ENCODE measurements at places on chromosomes 16 and 17. TPM values are rescaled to one million over a fixed set of nuclear protein-coding genes. Genes with fewer than 3 reads are reported as not detected.

Gene CLCN7
- total RNA-seq = 36.4 TPM

Gene MYH4
- not detected for total RNA-seq

Gene USH1G
- not detected for total RNA-seq

Gene FBXW10
- not detected for total RNA-seq

Gene SRSF1
- total RNA-seq = 170 TPM

Gene KRT31
- total RNA-seq = not detected

Gene TMEM114
- total RNA-seq = not detected

Gene SPATA22
- 0.52 TPM for total RNA-seq

Gene KRTAP3-1
- not detected for total RNA-seq

Gene SEPTIN1
- 0.32 TPM for total RNA-seq

Gene NUBP1
- 19.7 TPM for total RNA-seq

Gene TXNDC11
- 34.9 TPM for total RNA-seq

Gene STARD3
- 60.8 TPM for total RNA-seq

Gene STH
- not detected for total RNA-seq

Gene CD300LB
- total RNA-seq = not detected

Gene TMEM204
- total RNA-seq = 15.6 TPM
